Activated T-cell treated with anti-CD3 and anti-CD28 coated beads, Interleukin-2, amount 50 U/mL, for 24 hours (primary cell): ENCODE measurements at places on chromosomes 11 and 22.

DNA sequence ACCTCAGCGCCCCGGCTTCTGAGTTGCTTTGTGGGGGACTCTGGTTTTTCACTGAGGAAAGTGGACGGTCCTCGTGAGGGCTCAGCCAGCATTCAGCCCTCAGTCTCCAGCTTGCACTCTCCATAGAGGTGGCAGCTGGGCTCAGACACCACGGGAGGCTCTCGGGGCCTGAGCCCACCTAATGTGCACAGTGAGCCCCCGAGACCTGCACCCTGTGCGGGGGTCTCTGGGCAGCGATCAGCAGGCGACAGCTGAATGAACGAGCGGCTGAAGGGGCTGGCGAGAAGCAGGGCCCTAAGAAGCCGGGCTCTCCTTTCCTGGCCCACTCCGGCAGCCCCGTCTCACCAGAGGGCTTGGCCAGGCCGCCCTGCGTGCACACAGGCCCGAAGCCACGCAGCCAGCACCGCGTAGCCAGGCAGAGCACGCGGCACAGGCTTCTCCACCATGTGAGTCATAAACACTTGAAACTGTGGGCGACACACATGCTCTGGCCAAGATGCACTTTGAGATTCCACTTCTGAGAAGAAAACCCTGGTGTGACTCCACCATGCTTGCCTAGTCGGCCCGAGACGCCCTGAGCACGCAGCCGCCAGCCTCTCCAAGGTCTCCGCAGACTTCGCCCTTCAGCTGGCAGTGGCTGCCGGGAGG lies 28.0 kb downstream of the TOLLIP start:
- no peak for DNase-seq

- no peak for DNase-seq
These were observed 83.0 kb upstream of the SHANK2 start for GRCh38 chr11:71335371-71335770.

DNA sequence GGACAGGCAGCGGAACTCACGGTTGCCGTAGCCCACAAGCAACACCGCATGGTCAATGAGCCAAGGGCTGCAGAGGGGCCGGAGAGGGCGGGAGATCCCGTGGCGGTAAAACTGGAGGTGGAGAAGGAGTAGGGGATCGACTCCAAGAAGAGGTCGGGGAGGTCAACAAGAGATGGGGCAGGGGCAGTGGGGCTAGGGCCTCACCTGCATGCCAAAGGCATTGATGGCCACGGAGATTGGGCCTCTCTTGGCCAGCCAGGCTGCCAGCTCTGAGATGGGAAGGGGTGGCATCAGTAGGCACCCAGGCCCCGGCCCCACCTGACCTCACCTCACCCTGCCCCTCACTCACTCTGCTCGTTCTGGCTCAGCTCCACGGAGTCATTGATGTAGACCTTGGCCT lies 3.9 kb downstream of the CTSF start:
- DNase-seq, result no peak

DNA sequence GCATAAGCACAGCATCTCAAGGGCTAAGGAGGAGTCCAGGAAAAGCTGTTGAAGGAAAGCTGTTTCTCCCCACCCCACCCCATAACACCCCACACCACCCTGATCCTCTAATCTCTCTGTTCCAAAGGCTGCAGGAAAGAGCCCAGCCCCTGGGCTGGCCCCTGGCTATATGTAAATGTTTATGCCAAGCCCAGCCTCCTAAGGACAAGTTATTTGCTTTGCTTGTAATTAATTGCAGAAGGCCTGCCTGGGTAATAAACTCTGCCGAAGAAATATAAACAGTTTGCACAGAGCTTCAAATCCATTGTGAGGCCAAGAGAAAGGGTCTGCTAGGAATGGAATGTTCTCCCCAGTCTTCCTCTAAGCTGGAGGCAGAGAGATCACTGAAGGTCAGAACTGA lies 21.2 kb downstream of the ARRB1 start:
- no peak for DNase-seq

- no peak for DNase-seq
These were observed 30.3 kb upstream of the PRR5 start for GRCh38 chr22:44671742-44672141.

- DNase-seq, result no peak
These were observed 42.1 kb downstream of the PTPRJ start for GRCh38 chr11:48022445-48022844.

DNA sequence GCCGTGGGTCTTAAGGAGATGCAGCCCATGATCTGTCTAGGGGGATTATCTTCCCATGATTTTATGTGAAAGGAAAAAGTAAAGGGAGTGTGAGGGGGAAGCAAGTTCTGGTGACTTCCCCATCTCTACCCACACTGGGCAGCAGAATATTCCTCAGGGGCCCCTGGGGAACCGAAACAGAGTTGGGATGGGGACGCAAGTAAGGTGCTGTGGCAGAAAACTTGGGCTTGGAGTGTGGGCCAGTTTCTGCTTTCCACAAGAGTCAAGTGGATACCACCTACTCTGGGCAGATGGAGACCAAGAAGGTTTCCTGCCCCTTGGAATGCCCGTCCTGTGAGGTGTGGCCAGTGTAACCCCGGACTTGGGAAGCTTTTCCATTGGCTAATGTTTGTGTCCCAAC lies 64.4 kb downstream of the SGSM3 start:
- peak; percentile 12 for DNase-seq

GRCh38 chr11:134330611-134331353 lies 1.0 kb upstream of the GLB1L2 start:
- DNase-seq, result no peak

DNA sequence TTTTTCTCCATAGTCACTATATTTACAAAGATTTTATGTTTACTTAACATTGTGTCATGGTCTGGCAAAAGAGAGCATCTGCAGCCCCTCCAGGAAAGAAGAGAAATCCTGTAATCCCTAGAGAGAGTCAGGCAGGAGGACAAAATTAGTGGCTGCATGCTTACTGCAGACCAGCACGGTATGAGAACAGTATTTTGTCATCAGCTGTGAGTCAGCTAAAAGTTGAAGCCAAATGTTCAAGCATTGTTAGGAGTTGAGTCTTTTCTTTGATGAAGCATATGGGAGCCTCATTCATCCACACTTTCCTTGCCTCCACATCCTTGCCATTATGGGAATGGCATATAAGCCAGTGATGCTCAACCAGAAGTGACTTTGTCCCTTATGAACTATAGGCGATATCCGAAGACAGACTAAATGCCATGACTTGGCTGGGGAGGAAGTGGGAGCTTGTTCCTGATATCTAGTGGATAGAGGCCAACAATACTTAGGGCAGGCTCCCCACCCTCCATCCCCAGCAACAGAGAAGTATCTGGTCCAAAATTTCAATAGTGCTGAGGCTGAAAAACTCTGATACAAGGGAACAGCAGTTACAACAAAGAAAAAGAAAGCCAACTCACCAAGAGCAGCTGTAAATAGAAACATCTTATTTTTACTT lies 112.0 kb upstream of the OR5AK2 start:
- no peak for DNase-seq

DNA sequence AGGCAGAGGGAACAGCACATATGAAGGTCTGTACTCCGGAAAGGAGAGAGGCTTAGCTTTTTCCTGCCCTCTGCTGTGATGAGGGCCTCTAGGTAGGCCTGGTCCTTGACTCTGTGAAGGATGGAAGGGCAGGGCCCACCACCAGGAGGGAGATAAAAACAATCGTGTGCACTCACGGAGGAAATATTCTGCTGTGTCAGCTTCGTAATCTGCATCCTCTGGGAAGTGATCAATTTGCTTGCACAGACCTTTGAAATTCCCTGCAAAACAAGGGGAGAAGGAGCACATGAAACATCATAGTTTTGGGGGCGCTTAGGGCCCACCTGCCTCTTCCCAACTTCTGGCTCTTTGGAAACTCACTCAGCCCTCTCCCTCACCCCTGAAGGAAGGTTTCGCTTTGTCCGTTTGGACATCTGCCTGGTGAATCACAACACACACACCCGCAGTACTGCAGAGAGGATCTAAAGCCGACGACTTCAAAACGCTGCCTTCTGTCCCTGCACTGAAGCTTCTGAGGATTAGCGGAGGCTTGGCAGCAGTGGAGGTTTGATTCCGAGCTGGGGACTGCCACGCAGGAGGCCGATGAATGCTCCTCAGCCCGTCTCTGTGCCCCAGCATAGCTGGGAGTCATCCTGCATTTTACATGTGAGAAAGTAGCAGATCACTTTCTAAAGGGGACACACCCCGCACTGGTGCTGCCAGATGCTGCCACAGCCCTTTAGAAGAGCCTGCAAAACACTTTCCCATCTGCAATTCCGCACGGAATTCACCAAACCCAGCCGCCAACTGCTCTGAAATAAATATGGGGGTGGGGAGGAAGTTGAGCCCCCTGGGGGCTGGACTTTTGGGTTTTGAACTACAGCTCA lies 58.6 kb upstream of the EIF3D start:
- no peak for DNase-seq

GRCh38 chr11:123351375-123351774 lies 78.7 kb upstream of the GRAMD1B start:
- no peak for DNase-seq

DNA sequence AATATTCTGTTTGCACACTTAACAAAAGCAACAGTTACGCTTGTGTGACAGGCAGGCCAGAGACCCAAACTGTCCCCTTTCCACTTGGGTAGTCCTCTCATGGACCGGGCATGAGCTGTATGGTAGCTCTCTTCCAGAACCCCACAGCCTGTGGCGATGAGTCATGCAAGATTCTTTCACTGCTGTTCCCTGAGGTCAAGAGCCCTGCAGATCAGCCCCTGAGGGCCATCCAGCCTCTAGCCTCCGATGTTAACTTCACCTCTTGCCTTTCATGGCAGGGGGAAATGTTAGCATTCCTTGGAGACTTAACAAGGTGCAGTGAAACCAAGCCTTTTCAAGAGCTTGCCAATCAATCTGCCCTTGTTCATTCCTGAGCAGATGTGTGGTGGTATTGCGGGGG lies 63.2 kb upstream of the DEUP1 start:
- DNase-seq, result no peak

GRCh38 chr11:3880724-3881123 lies 25.3 kb downstream of the STIM1 start:
- no peak for DNase-seq

GRCh38 chr22:21033895-21034294 lies 1.5 kb upstream of the SLC7A4 start:
- DNase-seq, result no peak

DNA sequence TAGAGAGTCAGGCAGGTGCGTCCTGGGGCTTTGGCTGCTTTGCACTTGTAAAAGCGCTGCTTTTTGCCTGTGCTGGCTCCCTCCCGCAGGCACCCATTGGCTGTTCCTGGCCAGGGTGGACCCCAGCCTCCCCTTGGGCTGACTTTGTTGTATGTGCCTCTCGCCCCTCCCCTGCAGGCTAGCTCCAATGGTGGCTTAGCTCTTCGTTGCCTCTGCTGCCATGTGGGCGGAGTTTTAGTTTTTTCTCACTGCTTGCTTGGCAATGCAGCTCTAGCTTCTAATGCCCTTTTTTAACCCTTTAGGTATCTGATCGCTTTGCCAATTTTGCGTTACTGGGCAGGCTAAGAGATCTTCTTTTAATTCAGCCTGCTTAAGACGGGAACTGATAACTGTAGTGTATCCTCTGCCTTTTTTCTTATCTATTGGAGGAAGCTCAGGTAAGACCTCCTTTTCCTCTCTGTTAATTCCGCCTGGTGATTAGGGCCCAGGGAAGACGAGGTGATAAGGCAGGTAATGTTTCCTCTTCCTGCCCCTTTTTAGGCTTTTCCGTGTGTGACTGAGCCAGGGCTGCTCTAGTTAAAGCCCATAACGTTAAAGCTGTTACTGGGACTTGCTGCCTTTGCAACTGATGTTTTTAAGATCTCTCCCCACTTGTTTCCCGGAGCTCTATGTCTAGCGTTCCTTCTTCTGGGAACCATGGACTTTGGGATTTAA lies 11.7 kb upstream of the GLYATL1 start:
- no peak for DNase-seq

- DNase-seq, result no peak
These were observed 26.6 kb upstream of the CRTAM start for GRCh38 chr11:122811721-122812120.

DNA sequence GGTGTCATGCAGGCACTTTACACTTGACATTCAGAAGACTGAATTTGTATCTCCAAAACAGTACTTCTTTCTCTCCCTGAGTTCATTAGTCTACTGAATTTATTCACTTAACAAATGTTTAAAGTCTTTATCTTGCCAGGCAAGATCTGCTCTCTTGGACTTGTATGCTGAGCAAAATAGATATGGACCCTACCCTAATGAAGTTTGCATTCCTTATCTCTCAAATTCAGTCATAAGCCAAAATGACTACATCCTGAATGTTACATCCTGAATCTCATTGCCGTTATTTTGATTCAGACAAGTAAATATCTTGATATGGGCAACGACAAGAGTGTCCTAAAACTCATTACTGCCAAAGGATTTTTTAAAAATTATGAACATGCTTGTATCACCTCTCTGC lies 29.7 kb downstream of the FAR1 start:
- DNase-seq, result no peak

GRCh38 chr11:2092956-2093412 lies 46.2 kb downstream of the IGF2 start:
- DNase-seq, result peak; percentile 58

- no peak for DNase-seq
These were observed 27.5 kb upstream of the MTNR1B start for GRCh38 chr11:92941676-92942571.

GRCh38 chr11:6472934-6473333 lies 807 bp downstream of the TRIM3 start:
- DNase-seq, result no peak

DNA sequence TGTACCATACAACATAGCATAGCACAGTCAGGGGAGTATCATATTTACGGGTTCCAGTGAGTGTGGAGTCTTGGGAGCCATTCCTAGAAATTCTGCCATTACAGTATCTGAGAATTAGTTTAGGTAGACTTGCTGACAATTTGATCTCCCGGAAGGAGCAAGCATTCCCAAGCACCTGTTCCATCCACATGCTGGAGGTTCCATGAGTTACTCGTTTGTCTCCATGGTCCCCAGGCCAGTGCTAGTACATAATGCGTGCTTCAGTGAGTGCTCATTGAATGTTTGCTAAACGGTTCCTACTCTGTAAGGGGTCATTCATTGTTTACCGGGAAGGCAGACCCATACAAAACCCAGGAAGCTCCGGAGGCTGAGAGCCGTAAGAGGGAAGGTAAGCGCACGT lies 27.4 kb upstream of the MYOD1 start:
- no peak for DNase-seq

DNA sequence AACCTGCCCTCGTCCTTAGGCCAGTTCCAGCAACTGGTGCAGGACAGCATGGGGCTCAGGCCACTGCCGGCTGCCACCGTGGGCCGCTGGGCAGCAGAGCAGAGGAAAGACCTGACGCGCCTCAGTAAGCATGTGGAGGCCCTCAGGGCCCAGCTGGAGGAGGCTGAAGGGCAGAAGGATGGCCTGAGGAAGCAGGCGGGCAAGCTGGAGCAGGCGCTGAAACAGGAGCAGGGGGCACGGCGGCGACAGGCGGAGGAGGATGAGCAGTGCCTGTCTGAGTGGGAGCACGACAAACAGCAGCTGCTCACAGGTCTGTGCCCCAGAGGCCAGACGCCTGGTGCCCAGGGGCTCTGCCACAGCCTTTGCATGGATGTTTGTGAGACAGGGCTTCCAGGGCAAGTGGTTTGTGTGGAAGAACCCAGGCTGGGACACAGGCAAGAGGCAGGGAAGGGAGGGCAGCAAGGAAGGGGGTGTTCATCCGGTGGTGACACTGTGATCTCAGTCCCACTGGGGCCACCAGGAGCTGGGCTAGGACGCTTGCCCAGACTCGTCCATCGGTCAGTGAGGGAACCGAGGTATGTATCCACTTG lies 13.9 kb downstream of the CCDC157 start:
- DNase-seq, result no peak

GRCh38 chr11:115421352-115421991 lies 82.7 kb downstream of the CADM1 start:
- no peak for DNase-seq
